ENCODE measurements at places on chromosomes 11 and 22.

DNA sequence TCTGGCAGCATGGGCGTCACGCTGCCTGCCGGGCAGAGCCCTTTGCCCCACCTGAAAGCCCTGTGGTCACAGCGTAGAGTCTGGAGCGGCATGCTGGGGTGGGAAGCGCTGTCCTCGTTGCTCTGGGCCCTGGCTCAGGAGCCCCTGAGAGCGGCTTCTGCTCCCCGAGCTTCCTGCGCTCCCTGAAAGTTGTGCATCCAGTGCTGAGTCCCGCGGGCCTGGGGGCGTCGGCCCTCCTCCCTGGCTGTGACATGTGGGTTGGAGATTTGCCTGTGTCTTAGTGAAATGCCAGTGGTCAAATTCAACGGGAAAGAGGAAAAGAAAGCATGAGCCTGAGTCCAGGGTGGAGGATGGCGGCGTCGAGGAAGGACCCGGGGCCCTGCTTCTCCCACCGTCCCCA, 1208.0 kb downstream of the BRD1 start:
- no peak for DNase-seq

- DNase-seq, result no peak
These were observed 48.7 kb downstream of the VSIG10L2 start for GRCh38 chr11:125994509-125994908.

GRCh38 chr11:112615891-112616290, 345.3 kb upstream of the NCAM1 start:
- no peak for DNase-seq

DNA sequence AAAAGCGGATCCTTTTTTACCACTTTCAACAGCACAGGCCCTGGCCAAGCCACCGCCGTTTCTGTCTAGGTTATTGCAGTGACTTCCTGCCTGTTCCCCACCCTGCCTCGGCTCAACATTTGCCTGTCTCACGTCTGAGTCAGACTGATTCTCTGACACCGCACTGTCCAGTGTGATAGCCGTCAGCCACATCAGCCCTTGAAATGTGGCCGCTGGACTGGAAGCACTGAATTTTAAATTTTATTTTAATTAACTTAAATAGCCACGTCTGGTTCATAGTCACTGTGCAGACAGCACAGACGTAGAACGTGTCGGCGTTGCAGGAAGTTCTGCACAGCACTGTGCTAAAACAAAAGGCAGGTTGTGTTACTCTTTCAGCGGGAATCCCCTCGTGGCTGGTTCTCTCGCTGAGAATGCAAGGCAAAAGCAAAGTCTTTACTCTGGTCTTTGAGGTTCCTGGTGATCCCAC, 56.3 kb upstream of the ADSL start:
- no peak for DNase-seq

DNA sequence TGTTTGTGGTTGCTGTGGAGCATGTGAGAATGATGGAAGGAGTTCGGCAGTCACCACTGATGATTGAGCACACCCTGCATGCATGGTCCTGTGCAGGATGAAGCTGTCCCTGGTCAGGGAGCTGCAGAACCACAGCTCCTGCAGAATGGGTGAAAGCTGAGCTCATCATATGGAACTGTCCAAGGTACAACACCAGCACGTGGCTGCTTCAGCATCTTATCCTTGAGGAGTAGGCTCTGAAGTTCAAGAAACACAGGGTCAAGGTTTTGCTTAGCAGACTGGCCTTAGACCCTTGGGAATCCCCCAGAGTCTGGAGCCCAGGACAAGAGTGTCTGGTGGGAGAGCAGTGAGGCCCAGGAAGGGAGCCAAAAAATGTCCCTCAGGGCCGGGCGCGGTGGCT, 182.4 kb upstream of the LARGE1 start:
- DNase-seq, result no peak

DNA sequence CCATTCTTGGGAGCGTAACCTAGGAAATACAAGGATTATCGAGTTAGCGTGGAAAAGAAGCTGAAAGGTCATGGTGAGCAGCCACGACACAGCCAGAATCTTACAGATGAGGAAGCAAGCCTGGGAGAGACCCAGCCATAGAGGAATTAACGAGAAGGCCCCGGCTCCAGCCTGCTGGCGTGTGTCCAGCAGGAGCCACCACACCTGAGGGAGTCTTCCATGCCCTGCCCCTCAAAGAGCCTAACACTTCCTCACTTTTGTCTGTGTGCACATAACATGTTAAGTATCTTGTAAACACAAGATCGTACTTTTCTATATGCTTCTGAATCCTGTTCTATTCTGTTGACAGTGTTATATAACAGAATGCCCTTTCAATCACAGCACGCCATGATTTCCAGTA, 18.1 kb downstream of the CECR2 start:
- no peak for DNase-seq

- no peak for DNase-seq
These were observed 619 bp downstream of the LRRC75B start for GRCh38 chr22:24592058-24592850.

- DNase-seq, result no peak
These were observed 39.1 kb downstream of the B3GAT1 start for GRCh38 chr11:134372961-134373360.

GRCh38 chr22:27136596-27136995, 479.2 kb downstream of the MIAT start:
- DNase-seq, result no peak

DNA sequence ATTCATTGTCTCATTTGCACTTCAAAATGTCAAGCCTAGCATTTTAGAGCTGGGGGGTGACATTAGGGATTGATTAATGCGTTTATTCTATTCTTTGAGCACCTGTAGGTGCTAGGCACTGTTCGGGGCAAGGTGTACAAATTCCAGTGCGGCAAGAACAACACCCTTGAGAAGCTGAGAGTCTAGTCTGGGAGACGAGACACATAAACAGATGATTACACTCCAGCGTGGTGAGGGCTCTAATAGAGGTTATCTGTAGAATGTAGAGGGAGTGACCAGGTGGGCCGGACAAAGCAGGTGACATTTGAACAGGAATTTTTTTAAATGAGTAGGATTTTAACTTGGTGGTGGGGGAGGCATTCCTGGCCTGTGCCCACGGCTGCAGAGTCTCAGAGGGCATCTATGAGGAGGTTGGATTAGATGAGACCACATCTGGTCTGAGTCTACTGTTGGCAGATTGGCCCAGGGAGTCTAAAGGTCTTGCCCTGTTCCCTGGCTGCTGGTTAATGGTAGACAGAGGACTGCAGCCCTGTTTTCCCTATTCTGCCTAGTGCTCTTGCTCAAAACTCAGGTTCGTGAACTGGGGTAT, 970 bp downstream of the CAT start:
- no peak for DNase-seq

DNA sequence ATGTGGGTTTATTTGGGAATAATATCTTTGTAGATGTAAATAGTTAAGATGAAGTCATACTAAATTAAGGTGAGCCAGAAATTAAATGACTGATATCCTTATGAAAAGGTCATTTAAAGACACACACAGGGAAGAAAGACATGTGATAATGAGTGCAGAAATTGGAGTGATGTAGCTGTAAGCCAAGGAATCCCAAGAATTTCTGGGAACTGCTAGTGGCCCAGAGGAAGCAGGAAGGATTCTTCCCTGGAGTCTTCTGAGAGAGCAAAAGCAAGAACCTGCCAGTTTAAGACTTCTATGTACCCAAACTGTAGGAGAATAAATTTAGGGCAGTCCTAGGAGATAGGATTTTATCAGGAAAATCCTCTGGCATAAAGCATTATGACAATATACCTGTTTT, 66.9 kb downstream of the LRRC4C start:
- no peak for DNase-seq

- peak; percentile 67 for DNase-seq
These were observed at the start of gene TANGO2 for GRCh38 chr22:20020533-20021195. TANGO2 (plus strand) TSS chr22:20021110; CDS start chr22:20036799, 15,689 bp downstream.

DNA sequence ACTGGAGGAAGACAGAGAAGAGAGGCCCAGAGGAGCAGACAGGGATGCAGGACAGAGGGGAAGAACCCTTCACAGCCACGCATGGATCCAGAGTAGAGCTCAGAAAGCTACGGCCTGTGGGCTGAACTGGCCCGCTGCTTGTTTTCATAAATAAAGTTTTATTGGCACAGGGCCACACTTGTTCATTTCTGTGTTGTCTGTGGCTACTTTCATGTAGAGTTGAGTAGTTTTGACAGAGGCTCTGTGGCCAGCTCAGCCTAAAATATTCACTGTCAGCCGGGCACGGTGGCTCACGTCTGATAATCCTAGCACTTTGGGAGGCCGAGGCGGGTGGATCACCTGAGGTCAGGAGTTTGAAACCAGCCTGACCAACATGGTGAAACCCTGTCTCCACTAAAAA, 26.2 kb upstream of the GAL start:
- DNase-seq, result no peak

DNA sequence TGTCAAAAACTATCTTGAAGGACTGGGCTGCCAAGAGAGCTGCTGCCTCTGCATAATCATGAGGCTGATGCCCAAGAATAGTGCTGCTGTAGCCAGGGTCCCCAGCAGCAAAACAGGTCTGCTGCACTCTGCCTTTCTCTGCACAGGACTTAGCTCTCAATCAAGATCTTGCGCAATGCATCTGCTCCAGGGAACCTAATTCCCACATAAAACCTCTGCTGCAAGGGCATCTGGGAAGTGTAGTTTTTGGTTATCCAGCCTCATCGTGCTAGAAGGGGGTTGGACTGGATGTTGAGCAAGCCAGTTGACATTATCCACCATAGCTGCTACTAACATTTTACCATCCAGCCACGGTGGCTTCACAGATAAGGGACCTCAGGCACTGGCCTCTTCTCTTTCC, 192.7 kb downstream of the C11orf91 start:
- no peak for DNase-seq

DNA sequence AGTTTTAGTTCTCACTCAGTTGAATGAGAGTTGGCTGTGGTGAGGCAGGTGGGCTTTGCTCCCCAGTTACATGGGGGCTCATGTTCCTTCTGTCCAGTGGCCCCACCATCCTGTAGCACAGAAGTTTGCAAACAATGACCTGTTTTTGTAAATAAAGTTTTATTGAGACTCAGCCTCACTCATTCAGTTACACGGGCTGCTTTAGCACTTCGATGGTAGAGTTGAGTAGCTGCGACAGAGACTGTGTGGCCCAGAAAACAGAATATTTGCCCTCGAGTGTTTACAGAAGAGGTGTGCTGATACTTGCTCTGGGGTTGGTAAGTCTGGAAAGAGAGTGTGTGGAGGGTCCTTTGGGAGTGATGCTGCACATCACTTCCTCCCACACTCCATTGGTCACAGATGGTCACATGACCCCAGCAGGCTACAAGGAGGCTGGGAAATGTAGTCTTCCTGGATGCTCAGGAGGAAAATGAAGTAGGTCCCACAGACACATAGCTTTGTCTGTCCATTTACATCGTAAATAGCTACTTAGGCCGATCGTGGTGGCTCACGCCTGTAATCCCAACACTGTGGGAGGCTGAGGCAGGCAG, 34.6 kb downstream of the IFT27 start:
- DNase-seq, result no peak

- DNase-seq, result no peak
These were observed 17.7 kb downstream of the MGAT3 start for GRCh38 chr22:39474351-39475111.

DNA sequence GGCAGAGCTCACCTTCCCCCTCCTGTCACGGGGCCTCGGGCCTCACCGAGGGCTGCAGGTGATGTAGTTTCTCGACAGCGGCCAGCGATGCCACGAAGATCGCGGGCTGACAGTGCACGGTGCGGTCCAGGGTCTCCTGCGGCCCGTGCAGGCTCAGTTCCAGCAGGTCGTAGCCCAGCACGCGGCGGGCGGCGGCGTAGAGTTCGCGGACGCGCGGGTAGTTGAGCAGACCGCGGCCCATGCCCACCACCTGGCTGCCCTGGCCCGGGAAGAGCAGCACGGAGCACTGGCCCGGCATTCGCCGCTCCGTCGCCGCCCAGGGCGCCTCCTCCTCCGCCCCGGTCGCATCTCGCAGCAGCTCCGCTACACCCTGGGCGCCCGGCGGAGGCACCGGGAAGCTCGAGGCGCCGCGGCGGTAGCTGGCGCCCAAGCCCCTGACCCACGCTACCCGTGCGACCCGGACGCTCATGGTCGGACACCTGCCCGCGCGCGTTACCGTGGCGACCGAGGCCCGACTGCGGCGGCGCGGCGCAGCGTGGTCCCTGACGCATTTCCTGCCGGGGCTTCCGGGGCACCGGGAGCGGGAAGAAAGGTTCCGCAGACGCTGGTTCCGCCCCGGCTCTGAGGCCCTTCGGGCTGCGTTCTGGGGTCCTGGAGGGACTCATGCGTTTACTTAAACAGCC, at the start of gene MCAT:
TSS of gene MCAT (minus strand) at position 519 of the 683 bp plus-strand sequence. CDS start at position 469, 50 bp downstream.
- DNase-seq, result peak; percentile 26

GRCh38 chr22:22092974-22093373, 110.4 kb upstream of the TOP3B start:
- no peak for DNase-seq

GRCh38 chr22:47091921-47092700, 329.7 kb downstream of the TBC1D22A start:
- no peak for DNase-seq

DNA sequence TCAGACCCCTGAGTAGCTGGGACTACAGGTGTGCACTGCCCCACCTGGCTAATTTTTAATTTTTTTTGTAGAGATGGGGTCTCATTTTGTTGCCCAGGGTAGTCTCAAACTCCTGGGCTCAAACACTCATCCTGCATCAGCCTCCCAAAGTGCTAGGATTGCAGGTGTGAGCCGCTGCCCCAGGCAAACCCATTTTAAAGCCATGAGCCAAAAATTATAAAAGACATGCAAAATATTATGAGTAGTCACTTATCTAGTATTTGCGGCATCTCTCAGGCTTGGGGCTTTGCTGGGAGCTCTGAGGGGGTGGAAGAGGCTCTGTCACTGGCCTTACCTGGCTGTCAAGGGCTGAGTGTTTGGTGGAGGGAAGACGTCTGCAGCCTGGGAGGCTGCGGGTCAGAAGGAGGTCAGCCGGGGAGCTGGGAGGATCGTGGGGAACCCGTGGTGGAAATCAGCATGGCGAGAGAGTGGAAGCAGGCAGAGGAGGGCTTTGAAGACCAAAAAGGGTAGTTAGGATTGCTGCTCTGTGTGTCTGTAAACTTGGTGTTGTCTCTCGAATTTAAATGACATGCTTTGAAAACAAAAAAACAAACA, 69.1 kb upstream of the PARVG start:
- no peak for DNase-seq

DNA sequence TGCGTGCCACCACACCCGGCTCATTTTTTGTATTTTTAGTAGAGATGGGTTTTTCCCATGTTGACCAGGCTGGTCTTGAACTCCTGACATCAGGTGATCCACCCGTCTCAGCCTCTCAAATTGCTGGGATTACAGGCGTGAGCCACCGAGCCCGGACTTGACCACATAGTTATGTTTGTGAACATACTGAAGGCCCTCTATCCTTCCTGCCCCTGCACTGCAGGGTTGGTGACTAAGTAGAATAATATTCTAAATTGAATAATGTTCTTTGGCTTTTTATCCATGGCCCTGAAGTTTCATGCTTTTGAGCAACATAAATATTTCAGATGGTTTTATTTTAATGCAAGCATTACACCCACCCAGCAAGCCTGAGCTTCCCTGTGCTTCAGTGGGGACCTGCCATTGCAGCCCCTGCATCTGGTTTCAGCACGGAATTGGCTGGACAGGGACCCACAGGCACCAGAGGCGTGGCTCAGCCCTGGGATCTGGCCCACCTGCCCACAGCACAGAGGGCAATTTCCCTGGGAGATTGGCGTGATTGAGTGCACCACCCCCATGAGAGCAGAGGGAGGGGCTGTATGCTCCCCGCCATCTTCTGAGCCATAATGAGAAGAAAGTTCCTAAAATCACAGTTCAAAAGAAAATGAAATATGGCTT, 460.5 kb downstream of the BRD1 start:
- DNase-seq, result no peak
